ENCODE measurements at places on chromosomes 7 and 10.

GRCh38 chr7:48025624-48026023 is 3.3 kb downstream of the SUN3 start:
- no peak for DNase-seq

GRCh38 chr7:106757846-106758245 is 96.9 kb upstream of the CCDC71L start:
- peak; percentile 39 for DNase-seq

DNA sequence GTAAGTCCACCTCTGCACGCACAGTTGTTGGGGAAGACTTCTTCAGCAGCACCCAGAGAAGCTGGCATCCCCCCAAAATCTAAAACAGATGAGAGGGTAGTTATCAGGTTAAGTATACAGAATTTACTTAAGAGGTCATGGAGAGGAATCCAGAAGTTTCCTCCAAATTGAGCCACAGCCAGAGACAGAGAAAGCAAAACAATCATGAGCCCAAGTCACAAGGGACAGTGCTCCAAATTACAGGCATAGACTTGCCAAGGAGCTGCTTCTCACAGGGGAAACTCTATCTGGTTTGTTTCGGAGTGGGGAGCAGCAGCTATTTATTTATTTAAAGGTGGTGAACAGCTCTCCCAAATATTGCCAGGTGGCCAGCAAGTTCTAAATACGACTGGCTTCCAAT is 308.4 kb downstream of the SKIDA1 start:
- no peak for DNase-seq

DNA sequence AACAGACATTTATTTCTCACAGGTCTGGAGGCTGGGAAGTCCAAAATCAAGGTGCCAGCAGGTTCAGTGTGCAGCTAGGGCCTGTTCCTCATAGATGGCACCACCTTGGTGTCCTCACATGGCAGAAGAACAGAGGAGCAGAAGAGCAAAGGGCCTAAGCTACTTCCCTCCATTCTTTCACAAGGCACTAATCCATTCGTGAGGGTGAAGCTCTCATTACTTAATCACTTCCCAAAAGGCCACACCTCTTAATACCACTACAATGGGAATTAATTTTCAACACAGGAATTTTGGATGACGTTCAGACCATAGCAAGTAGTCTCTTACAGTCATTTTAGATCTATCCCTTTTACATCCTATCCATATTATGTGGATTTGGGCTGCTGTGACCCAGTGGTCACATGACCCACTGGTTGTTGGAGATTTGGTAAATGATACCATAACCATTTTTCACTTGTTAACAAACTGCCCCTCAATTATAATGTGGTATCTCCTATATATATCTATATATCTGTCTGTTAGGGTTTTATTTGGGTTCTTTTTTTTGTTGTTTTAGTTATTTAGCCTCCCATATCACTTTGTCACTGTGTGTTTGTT is 63.4 kb downstream of the BBS9 start:
- no peak for DNase-seq

DNA sequence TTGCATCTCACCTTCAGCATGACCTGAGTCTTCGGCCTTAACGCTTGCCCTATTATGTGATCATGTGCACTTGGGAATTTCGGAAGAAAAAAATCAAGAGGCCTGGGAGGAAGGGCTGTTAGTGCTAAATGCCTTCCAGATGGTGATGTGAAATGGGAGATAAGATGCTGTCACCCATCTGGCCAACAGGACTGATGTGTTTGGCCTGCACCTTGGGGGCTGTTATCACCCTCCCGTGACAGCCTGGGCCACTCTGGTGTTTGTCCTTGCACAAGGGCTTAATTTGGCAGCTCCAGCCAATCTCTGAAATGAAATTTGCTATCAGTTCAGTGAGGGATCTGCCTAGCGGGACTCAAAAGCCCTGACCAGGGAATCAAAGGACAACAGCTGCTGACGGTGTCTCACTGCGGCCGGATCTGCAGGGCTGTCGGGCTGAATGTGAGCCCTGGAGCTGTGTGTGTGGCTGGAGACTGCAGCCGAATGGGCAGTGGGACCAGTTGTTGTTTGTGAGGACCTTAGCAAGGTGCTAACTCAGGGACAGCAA is 131.4 kb upstream of the BTBD16 start:
- DNase-seq = no peak

- no peak for DNase-seq
These were observed 44.0 kb upstream of the CAV2 start for GRCh38 chr7:116455499-116455898.

- DNase-seq = no peak
These were observed 578.2 kb downstream of the PARD3 start for GRCh38 chr10:34236931-34237330.

GRCh38 chr7:55425141-55425752 is 60.1 kb downstream of the LANCL2 start:
- no peak for DNase-seq

GRCh38 chr7:144987686-144988085 is 151.8 kb upstream of the TPK1 start:
- DNase-seq = no peak

All from NCI-H1092 (cell line).